ENCODE measurements at places on chromosomes 7 and 10.

DNA sequence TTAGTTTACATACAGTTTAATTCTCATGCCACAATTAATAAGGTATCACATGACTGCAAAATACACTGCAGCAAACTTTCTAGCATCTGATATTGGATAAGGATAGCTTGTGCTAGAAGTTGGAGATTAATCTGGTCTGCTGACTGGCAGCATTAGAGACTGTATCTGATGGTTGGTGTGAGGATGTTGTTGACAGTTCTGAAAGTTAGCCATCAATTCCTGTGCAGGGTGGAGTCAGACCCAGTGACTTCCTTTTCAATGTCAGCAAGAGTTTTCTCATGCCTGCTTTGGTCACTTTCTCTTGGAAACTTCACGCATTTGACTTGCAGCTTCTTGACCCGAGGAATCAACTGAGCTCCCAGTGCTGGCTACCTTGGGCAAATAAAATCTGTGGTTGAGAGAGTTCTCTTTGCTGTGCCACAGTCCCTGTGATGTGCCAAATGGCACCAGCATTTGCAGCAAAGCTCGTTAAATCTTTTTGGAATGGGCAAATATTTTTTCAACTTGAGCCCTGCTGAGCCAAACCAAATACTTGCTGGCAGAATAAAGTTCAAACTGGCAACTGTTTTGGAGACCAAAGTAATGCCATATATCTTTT is 233.0 kb downstream of the TRIL start:
- DNase-seq, result no peak

GRCh38 chr7:115724400-115725056 is 306.0 kb downstream of the TFEC start:
- DNase-seq, result no peak

DNA sequence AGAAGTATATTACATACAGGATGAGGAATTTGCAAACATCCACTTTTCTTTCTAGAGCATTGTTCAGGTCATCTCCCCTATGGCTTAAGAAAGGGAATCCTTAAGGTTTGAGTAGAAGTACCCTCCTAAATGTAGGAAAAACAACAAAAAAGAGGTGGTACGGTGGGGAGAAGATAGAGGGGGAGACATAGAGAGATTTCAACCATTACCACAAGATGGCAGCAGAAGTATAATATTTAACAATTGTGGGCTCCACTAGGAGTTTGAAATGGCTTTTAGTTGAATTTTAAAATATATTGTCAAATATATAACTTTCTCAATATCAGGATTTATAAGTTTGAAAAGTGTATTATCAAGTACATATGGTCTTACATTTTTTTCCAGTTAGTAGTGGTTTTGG is 72.7 kb upstream of the PRKG1 start:
- no peak for DNase-seq

- DNase-seq, result no peak
Measured at GRCh38 chr10:125757742-125758141, 17.9 kb downstream of the MMP21 start.

- no peak for DNase-seq
Measured at GRCh38 chr7:50754241-50754640, 28.5 kb downstream of the GRB10 start.

GRCh38 chr7:101906291-101907240 is 89.1 kb downstream of the CUX1 start:
- DNase-seq, result no peak

- DNase-seq, result no peak
Measured at GRCh38 chr7:27197137-27198042, 2.5 kb downstream of the HOXA13 start.

- DNase-seq, result no peak
Measured at GRCh38 chr7:114519240-114519639, 104.6 kb downstream of the FOXP2 start.

- no peak for DNase-seq
Measured at GRCh38 chr10:102949916-102950315, 31.8 kb downstream of the CNNM2 start.

DNA sequence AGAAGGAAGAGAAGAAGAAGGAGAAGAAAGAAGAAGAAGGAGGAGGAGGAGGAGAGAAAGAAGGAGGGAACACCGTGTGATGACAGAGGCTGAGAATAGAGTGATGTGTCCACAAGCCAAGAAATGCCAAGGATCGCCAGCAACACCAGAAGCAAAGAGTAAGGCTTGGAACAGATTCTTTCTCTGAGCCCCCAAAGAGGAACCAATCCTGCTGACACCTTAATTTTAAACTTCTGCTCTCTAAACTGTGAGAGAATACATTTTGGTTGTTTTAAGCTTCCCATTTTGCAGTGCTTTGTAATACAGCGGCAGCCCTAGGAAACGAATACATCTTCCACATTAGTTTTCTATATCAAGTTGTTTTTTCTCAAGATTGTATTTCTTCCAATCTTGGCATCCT is 13.9 kb upstream of the WNT8B start:
- no peak for DNase-seq

GRCh38 chr7:152674860-152675758 is 832 bp downstream of the XRCC2 start:
- DNase-seq, result peak; percentile 3

DNA sequence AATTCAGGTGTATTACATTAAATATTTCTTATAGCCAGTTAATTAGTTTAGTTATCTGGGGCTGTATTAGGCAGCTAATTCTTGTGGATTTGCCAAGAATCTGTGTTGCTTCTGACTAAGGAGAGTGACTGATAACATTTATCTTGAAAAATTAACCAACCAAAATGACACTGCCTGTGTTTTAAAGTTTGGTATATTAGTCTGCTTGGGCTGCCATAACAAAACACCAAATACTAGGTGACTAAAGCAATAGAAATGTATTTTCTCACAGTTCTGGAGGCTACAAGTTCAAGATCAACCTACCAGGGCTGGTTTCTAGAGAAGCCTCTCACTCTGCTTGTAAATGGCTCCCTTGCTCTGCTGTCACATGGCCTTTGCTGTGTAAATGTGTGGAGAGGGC is 12.9 kb downstream of the EXOC4 start:
- no peak for DNase-seq

- DNase-seq, result no peak
Measured at GRCh38 chr7:115731796-115732471, 298.6 kb downstream of the TFEC start.

GRCh38 chr10:124894569-124895215 is 47.2 kb upstream of the ZRANB1 start:
- DNase-seq, result no peak

DNA sequence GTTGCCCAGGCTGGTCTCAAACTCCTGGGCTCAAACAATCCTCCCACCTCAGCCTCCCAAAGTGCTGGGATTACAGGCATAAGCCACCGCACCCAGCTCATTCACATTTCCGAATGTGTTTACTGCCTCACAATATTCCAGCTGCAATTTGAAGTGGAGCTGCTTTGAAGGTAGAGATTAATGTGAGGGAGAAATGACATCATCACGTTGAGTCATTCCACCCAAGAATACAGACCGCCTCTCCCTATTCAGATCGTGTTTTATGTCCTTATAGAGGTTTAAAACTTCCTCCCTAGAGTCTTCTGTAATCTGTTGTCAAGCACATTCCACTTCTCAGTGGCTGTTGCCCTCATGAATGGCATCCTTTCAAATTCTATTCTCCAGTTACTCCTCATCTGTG is 100.4 kb upstream of the PDGFA start:
- peak; percentile 26 for DNase-seq

- no peak for DNase-seq
Measured at GRCh38 chr7:79090543-79090942, 362.9 kb downstream of the MAGI2 start.

- DNase-seq, result no peak
Measured at GRCh38 chr7:132089356-132089755, 486.9 kb downstream of the PLXNA4 start.

DNA sequence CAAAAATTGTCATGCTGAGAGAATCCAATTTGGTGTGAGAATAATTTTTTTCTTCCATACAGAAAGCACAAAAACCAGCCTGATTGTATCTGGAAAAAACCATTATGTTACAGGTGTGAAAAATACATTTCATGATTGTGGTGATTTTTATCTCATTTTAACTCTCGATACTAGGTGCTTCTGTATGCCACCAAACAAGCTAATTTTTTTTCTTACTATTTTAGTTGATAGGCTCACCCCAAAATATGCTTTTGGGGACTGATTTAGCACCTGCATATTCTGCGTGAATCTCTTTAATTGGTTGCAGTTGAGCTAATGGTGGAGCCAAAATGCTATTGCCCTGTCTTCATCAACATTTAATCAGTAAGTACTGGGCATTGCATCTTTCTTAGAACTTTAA is 1.9 kb downstream of the DMTF1 start:
- no peak for DNase-seq

DNA sequence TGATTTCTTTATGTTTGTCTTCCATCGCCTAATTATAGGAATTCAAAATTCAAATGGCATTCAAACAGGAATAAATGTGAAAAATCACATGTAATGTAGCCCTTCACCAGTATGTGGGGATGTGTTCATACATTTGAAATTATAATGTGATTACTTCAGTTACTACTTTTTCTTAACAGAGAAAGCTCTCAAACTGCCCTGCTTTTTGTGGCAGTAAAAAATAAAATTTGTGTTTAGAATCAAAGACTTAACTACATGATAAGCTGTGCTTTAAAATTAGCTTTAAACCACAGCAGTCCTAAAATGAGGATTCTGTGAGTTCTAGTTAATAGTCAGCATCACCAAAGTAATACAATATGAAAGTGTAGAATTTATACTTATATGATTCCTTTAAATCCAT is 7.8 kb upstream of the HERC4 start:
- DNase-seq, result no peak

GRCh38 chr7:95811846-95812445 is 39.6 kb downstream of the DYNC1I1 start:
- DNase-seq, result no peak

DNA sequence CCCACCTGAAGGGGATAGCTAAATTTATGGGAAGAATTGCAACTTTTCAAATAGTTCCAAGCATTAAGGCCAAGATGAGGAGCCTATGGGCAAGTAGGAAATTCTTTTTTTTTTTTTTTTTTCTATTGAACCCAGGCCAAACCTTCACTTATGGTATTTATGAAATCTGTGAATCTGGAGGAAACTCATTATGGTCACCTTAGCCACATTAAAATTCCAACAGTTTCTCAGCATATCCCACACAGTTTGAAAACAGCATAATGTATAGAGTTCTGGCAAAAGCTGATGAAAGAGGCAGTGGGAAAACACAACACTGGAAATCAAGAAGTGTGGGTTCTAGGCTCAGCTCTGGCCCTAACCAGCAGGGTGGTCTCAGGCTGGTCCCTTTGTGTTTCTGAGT is 236.9 kb downstream of the PTEN start:
- no peak for DNase-seq

DNA sequence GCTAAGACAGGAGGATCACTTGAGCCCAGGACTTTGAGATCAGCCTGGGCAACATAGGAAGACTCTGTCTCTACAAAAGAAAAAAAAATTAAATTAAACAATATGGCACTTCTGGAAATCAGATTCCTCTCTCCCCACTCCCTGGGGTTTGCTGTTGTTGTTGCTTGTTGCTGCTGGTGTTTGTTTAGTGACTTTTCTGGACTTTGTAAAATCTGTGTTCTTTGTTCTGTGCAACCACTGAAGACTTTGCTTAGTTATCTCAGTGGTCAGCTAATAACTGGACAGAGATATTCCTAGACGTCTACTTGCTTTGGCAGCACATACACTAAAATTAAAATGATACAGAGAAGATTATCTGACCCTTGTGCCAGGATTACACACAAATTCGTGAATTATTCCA is 10.3 kb upstream of the WIPI2 start:
- DNase-seq, result no peak

GRCh38 chr7:50610521-50611277 is 45.5 kb upstream of the DDC start:
- DNase-seq, result no peak

GRCh38 chr10:7311218-7311849 is 99.5 kb downstream of the SFMBT2 start:
- no peak for DNase-seq

DNA sequence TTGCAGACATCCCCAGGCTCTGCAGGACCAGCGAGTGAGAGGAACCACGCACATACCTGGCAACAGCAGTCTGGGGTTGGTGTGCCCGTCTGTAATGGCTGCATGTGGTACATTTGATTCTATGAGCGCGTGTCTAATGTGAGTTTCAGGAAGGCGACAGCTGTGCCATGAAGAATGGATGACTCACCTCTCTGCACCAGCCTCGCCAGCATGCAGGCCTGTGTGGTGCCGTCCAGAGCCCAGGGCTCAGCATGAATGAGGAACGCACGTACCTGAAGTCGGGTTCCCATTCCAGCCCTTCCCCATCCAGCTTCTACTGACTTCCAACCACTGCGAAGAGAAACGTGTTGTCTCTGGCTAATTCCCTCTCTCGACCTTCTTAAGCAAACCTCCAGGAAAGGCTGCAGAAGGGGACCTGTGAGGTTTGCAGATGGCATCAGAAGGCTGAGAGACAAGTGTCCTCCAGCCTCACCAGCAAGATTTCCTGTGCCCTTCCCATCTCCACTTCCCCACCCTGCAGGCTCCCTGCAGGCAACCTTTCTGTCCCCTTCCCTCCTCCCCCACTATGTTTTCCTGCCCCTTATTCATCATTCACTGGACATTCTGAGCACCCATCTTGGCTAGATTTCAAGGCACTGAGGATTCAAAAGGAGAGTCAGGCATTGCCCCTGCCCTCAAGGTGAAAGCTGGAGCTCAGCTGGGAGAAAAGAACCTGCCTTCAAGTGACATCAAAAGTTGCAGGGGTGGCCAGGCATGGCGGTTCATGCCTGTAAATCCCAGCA is 54.3 kb downstream of the ASB13 start:
- DNase-seq, result no peak

GRCh38 chr10:132263866-132264265 is 43.9 kb downstream of the STK32C start:
- DNase-seq, result no peak

- no peak for DNase-seq
Measured at GRCh38 chr7:77456696-77457095, 40.5 kb upstream of the GSAP start.

- peak; percentile 8 for DNase-seq
Measured at GRCh38 chr10:5291501-5292195, 73.1 kb upstream of the UCN3 start.

DNA sequence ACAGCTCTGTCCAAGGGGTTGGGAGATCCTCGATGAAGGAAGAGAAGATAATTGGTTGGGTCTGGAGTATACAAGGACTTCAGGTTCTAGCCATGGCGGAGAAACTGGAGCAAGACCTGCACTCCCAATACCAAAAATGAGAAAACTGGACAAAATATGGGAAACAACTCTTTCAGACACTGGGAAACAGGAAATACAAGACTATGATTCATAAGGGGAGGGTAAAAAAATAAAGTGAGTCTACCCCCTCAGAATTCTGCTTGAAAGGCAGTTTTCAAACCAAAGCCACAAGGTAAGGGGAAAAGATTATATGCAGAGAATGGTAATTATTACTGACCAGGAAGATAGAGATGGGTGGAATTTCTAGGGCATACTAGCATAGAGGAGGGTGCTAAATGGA is 10.2 kb upstream of the SEC61G start:
- no peak for DNase-seq

All from AG04450 (cell line).